T1000 (cell line): ENCODE measurements at places on chromosomes 5 and 9.

DNA sequence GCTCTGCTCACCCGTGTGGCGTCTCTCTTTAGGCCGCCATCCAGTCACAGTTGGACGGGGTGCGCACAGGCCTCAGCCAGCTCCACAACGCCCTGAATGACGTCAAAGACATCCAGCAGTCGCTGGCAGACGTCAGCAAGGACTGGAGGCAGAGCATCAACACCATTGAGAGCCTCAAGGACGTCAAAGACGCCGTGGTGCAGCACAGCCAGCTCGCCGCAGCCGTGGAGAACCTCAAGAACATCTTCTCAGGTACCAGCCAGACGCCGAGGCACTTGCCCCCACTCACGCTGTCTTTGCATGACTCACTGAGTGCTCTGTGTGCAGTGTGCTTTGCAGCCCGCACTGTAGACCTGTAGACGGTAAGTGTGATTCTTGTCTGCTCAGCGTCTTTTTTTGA, 4.5 kb downstream of the EXOC3 start:
- DNase-seq, result no peak

DNA sequence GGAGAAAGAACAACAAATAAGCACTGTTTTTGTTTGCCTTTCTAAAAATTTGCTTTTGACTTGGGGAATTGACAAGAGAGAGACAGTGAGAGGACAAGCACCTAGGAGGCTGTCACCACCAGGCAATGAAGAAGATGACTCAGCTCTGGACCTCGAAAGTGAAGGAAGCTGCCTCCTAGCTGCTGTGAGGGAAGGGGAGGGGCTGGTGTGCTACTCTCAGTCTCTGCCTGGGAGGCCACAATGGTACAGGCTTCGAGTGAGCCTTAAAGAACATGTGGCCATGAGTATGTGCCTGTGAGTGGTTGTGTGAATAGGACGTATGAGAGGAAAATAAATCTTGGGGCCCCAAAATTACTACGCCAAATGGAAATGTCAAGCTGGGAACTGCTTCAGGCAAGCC, 7.1 kb upstream of the PLK2 start:
- DNase-seq, result no peak

DNA sequence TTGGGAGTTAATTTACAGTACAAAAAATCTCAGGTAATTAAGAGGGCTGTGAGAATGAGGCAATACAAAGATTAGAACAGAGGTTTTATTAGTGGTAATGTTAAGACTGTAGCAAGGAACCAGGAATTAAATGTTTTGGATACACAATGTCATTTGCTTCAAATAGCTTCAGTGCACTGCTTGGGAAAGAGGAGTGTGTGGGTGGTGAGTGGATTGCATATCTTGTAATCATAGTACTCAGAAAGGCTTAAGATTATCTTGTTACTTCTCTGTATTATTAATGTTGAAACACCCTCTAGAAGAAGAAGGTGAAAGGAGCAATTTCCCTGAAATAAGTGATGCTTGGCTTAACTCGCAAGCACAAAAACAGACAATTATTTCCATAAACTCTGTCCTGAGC, 21.0 kb upstream of the TBCA start:
- DNase-seq, result no peak

DNA sequence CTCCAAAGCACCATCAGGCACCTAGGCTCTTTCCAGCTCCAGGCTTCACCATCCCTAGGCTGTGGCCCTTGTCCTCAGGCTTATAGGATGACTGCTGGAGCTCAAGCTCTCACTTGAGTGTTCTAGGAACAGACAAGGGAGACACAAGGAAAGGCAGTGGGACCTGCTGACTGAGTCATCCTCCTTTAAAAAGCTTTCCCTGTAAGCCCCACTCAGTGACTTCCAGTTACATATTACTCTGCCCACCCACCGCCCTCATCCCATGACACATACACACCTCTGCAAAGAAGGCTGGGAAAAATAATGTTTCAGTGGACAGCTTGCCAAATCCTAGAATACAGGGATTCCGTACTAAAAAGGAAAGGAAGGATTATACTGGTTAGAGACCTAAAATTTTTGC, 154.2 kb upstream of the ZNF366 start:
- DNase-seq, result peak; percentile 22

GRCh38 chr5:19554524-19554923, 433.5 kb downstream of the CDH18 start:
- no peak for DNase-seq

GRCh38 chr5:169778622-169779596, 141.8 kb downstream of the DOCK2 start:
- no peak for DNase-seq

GRCh38 chr9:127972236-127972871, 8.4 kb downstream of the EEIG1 start:
- DNase-seq, result no peak

- no peak for DNase-seq
Measured at GRCh38 chr9:88258024-88258423, 119.7 kb upstream of the SPATA31C2 start.

DNA sequence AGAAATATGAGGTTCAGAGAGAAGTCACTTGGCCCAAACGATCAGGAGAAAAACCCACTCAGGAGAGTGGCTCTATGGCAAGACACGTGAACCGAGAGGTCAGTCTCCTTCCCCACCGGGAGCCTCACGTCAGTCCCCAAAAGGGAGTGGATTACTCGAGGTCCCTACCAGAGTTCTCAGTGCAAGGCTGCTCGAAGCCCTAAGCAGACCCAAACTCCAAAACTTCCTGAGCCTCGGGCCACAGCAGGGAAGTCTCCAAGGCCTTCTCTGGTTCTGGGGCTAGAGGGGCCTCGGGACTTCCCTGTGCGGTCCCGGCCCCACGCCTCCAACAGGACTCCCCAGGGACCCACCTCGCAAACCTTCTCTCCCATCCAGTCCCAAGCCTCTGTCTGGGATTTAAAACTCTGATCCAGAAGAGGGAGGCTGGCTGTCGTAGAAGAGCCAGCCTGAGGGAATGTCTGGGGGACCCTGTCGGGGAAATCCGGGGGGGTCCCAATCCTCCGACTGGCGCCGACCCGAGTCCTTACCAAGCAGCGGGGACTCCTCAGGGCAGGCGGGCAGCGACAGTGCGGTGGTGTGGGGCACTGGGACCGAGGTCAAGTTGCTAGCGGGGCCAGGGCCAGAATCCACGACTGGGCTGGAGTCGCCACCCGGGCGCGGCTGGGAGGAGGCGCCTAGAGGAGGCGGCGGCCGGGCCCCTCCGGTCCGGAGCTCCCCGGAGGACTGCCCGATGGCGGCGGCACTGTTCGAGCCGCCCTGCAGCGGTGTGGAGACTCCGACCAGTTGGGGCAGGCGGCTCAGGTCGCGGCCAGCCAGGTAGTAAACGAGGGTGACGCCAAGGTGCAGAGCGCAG, 679 bp downstream of the B4GALT1 start:
- no peak for DNase-seq

- DNase-seq, result no peak
Measured at GRCh38 chr9:126157423-126157822, 169.2 kb upstream of the MVB12B start.

GRCh38 chr9:110030632-110031031, 177.3 kb downstream of the C9orf152 start:
- no peak for DNase-seq
